GM23338 (cell line): ENCODE measurements at places on chromosomes 12 and 14.

- DNase-seq, result no peak
These were observed 37.0 kb downstream of the RPH3A start for GRCh38 chr12:112828541-112828940.

- no peak for DNase-seq
These were observed 7.4 kb downstream of the TESPA1 start for GRCh38 chr12:54977155-54977554.

DNA sequence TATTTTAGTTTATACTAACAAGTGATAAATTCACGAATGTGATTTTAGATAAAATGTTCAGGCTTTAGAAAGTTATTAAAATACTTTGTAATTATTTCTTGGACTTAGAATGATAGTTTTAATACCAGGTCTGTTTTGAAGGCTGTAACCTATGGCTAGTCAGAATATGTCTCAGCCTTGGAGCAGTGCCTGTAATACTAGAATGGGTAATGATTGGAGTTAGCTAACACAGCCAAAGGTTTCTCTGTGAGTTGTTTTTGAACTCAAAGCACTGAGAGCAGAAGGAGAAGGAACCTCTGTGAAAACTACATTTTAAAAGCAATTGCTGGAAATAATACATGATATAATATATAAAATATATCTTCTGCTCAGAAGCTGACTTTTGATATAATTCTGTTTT is 110.1 kb downstream of the TMEM117 start:
- no peak for DNase-seq

DNA sequence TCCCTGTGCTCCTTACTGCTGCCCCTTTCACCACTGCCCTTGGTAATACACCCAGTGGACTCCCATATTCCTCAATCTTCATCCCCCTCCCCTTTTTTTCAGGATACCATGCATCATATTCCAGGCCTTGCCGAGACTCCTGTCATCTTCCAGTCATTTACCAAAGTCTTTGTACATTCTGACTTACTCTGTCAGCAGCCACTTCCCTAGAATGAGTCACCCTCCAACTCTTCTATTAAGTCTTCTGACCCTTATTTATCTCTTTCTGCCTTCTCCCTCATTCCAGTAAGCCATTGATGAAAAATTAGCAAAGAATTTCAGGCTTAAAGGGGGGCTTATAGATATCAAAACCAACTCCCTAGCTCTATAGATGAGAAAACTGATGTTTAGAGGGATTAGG is 128.0 kb downstream of the STXBP6 start:
- DNase-seq, result no peak

DNA sequence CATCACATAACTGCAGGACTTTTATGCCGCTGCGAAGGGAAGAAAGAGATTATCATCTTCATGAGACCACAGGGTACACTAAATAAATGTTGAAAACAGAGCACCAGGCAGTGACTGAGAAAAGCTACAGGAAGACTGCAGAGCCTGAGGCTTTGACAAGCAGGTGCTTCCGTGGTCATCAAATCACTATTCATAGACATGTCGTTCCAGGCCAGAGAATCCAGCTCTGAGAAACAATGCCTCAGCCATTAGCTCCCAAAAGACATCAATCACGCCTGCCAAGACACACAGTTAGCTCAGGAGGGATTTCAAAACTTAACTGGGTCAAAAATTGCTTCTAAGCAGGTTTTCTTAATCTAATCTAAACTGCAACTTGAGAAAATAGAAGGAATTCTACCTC is 47.2 kb upstream of the GARIN6 start:
- no peak for DNase-seq

DNA sequence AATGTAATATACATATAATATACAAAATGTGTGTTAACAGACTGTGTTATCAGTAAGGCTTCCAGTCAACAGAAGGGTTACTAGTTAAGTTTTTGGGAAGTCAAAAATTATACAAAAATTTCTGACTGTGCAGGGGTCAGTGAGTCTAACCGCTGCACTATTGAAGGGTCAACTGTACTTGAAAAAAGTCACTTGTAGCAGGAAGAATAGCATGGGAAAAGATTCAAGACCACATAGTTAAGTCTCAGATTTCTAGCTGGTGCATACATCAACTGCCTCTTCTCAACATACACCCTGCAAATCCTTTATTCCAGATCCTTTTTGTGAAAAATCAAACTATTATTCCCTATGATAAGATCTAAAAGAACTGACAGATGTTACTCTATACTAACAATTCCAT is 5.9 kb downstream of the EPS8 start:
- DNase-seq, result no peak

- DNase-seq, result no peak
These were observed 25.6 kb downstream of the FAM161B start for GRCh38 chr14:73924337-73924736.

GRCh38 chr12:11765817-11766794 is 116.6 kb downstream of the ETV6 start:
- no peak for DNase-seq

DNA sequence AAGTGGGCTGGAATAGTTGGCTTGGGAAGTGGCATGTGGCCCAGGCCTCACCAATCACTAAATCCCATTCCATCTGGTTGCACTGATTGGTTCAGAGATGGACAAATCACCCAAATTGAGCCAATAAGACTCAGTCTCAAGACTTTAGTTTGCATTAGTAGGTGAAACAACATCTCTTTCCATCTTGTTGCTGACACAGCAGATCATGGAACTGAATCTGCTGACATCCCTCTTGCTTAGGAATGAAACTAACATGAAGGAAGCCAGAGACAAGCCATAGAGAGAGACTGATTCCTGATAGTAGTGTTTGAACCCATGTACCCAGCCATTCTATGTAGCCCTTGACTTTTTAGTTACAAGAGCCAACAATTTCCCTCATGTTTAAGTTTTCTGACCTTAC is 307.0 kb downstream of the GLT1D1 start:
- DNase-seq, result no peak

GRCh38 chr12:5505751-5506150 is 73.8 kb downstream of the NTF3 start:
- DNase-seq, result no peak

DNA sequence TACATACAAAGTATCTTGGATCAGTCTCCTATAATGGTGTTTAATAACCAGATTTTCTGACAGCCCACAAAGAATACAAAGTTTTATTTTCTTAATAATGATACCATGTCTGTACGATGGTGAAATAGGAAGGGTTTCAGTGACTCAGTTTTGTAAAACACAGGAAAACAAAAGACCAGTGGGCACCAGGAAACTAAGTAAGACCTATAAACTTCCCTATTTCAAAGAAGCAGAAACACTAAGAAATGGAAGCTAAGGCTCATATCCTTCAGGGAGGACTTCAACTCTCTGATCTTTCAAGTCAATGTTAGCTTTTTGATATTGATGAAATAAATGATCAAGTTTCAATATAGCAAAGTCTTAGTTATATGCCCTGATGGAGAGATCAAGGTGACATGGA is 196.0 kb downstream of the DUSP6 start:
- DNase-seq, result no peak

- no peak for DNase-seq
These were observed 41.2 kb downstream of the SLC25A21 start for GRCh38 chr14:37131205-37131604.

DNA sequence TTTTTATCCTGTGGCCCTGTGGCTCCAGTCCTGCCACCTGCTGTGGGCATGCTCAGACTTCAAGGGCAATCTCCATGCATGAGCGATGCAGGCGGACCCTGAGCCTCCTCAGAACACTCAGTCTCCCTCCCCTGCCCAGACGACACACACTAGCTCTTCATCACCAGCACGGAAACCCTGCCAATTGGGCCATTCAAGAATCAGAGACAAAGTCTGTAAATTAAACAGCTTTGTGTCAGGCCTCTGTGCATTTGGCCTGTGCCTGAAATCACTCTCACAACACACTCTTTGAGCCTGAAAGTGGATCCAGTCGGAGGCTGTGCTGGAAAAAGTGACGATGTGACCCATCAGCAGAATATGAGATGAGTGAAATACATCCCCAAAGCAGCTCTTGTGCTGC is 12.5 kb downstream of the POU6F1 start:
- DNase-seq, result no peak

DNA sequence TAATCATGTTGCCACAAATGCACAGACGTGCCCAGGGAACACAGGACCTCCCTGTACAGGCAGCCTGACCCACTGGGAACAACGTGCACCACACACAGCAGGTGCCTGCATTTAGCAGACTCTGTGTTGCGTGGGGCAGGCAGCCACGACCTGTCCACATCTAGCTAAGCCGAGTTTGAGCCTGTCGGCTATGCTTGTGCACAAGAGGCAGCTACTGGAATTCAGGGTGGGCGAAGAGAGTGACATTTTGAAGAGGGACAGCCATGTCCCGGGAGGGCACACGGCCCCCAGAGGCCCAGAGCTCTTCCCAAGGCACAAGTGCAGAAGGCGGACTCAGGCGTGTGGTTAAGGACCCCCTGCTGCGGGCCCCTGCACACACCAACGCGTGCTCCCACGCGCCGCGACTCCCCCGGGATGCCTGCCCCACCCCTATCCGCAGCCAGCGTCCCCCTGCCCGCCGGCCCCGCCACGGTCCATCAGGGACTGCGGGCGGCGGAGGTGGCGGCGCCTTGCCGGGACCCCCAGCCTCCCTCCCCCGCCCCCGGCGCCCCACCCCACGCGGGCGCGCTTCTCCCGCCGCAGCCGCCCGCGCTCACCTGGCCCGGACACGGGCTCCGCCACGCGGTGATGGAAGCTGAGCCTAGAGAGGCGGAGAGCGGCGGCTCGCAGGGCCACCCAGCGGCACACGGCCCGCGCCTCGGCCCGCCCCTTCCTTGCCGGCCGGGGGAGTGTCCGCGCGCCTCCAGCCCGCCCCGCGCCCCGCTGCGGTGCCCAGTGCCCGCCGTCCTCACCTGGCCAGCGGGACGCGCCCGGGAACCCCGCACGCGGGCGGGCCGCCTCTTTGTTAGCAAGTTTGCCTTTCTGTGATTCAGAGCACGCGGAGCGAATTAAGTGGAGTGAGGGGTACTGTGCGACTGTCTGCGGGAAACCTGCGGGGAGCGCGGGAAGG is 125.3 kb upstream of the PRMT8 start:
- peak; percentile 74 for DNase-seq

DNA sequence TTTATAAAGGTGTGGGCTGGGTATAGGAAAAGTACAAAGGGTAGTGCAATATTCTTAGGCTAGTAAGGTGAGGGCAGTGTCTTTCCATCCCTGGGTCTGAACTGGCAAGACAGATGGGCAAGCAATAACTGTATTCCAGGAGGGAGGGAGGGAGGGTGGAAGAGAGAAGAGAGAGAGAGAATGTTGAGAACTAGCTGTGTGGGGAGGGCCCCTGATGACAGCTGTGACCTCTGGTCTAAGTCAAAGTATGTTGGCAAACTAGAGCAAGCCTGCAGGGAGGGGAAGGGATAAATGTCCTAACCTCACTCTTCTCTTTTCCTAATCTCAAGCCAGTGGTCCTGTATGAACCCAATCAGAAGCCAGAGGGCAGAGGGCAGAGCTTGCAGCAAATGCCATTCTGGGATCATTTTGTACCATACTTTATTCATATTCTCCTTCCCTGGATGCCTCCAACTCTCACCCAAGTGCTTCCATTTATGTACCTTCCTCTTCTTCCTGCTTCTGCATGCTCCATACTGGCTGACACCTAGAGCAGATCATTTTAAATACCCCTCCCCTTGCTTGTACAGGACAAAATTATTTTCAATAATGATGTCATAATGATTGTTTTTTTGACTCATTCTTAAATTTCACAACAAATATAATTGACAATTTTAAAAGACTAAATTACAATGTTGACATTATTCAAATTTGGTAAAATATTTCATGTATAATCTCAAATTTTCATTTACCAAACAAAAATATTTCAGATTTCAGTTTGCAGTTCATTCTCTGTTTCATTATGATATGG is 75.9 kb downstream of the AKAP6 start:
- no peak for DNase-seq

DNA sequence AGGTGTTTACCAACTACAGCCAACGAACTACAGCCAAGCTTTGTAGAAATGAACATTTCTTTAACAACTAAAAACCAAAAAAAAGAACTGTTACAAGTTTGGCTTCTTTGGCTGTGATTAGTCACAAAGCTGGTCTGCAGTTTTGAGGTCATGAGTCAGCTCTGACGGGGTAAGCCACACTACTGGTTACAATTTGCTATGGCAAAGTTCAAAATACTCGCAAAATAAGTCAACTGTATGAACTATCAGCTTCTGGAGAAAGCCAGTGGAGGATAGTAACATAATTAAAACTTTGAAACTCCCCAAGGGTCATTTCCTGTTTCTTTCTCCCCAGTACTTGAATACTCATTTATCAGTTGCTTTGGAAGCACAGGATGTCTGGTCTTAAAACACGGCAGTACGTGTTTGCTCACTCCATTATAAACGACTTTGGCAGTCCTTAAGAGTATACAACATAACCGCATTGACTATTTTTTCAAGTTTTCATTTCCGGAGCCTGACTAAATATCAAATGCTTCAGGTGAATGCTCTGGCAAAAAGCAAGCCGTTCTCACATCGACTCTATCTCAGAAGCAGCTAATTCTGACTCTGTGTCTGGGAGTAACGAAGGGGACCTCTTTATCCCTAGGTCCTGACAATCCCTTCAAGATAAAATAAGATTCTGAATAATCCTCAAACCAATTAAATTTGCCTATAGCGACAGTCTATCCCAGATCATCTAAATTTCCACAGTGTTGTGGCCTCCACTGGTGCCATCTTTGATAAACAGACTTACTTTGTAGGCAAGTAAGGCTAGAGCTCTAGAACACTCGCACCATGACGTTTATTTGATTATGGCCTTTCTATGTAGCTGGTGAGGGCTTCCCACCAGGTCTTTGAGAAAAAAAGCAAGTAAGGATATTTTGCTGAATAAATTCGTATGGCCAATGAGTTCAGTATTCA is 10.6 kb downstream of the PHLDA1 start:
- DNase-seq, result no peak

DNA sequence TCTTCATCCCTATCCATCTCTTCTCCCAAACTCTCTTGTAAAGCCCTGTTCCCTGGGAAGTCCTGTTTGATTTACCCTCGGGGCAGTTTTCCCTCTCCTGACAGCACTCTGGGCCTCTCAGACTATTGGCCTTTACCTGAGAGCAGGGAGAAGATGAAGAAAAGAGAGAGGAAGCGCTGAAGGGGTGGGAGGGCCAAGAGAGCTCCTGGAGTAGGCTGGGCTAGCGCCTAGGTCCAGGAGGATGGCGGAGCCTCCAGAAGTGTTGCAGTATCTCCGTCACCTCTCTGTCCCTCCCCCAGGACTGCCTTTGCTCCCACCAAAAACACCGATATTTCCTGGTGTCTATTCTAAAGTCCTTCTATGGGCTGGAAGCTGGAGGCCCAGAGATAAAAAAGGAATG is 5.7 kb upstream of the IGFBP6 start:
- DNase-seq, result no peak

GRCh38 chr12:57188090-57188425 is 28.5 kb upstream of the NXPH4 start:
- DNase-seq, result no peak

DNA sequence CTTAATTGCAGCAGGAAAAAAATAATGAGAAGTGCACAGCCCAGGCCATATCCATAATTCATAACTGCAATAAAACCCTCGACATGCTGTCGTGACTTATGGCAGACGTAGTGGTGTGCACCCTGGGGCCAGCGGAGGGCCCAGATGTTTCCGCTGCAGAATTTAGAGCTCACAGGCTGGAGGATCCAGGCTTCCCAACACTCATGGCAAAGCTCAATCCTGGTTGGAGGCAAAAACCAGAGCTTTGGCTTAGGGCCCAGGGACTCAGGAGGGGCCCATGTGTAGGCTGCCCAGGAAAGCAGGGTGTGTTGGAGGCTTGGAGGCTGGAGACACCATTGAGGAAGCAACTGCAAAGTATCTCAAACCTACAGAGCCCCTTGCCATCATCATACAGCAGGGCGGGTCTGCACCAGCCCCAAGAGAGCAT is 68.7 kb downstream of the SERPINA3 start:
- DNase-seq, result no peak
